Activated T-cell treated with anti-CD3 and anti-CD28 coated beads, Interleukin-2, amount 50 U/mL, for 72 hours (primary cell): ENCODE measurements at places on chromosomes 16 and 17. TPM values are rescaled to one million over a fixed set of nuclear protein-coding genes. Genes with fewer than 3 reads are reported as not detected.

Gene CRYM
- total RNA-seq: not detected

Gene IL17C
- total RNA-seq: 0.41 TPM

DNA sequence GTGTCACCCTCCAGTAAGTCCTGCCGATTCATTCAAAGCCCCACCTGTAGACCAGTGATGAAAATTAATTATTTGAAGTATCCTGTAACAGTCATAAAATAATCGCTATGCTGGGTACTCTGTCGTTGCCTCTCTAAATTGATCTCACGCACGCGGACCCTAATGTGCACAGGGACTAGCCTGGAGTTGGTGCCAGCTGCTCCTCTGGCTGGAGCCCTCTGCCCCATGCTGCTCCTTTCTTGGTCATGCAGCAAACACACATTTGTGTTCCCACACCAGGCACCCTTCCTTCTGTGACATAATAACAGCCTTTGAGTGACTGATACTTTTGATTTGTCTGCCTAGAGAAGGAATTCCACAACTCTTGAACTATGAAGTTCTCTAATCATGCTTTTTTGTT is 16.0 kb downstream of the RAB11FIP3 start:
- H3K27ac ChIP-seq: no peak overlapping the region
- no peaks in the 10 kb centered on the region for H3K4me1 ChIP-seq
- no peak for DNase-seq
- H3K4me3 ChIP-seq: no peak overlapping the region
- no peaks in the 10 kb centered on the region for H3K27me3 ChIP-seq

- DNase-seq: no peak
- H3K36me3 ChIP-seq: no peaks in the 10 kb centered on the region
- H3K27ac ChIP-seq: no peak overlapping the region
- H3K27me3 ChIP-seq: peaks cover 13% of the 10 kb centered on the region
- H3K4me3 ChIP-seq: no peak overlapping the region
- no peaks in the 10 kb centered on the region for H3K4me1 ChIP-seq
These were observed 77.7 kb upstream of the CLEC3A start for GRCh38 chr16:77944631-77945030.

DNA sequence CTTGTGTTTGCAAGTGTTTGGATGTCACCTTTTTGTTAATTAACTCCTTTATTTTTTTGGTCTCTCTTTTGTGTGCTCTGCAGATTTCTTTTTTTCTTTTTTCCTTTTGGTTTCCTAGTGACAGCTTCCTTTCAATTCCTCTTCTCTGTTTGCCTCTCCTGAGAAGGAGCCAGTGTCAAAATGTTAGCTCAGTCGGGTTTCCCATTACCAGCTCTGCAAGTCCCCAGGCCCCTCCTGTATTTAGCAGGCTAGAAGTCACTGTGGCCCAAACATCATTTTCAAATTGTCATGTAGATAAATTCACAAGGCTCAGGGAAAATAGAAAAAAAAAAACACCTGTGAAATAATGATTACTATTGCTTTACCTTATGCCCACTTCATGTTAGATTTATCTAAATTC is 1621.6 kb downstream of the CDH8 start:
- no peaks in the 10 kb centered on the region for H3K27me3 ChIP-seq
- H3K4me1 ChIP-seq: no peaks in the 10 kb centered on the region
- peaks cover 4% of the 10 kb centered on the region for H3K36me3 ChIP-seq
- no peak overlapping the region for H3K4me3 ChIP-seq
- DNase-seq: no peak
